ENCODE measurements at places on chromosomes 5 and 9. TPM values are rescaled to one million over a fixed set of nuclear protein-coding genes. Genes with fewer than 3 reads are reported as not detected.

GRCh38 chr9:16307626-16308195, 562.8 kb downstream of the BNC2 start:
- DNase-seq = no peak
- H3K27me3 ChIP-seq = no peaks in the 10 kb centered on the region
- H3K4me3 ChIP-seq = no peak overlapping the region
- no peak overlapping the region for H3K27ac ChIP-seq
- no peaks in the 10 kb centered on the region for H3K36me3 ChIP-seq

DNA sequence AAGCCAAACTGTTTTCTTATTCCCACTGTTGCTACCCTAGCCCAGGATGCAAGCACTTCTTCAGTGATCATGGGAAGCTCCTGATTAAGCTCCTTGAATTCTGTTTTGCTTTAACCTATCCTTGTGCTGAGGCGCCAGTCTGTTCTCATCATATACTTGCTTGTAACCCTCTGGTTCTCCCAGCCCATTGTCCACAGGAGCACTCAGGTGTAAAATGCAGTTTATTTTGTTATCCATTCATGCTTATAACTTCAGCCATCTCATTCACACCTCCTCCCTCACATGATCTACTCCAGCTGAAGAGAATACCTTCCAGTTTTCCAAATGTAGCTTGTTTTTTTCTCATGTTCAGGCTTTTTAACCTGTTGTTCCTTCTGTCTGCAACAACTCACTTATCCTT, 402.1 kb upstream of the BRINP1 start:
- DNase-seq = no peak
- no peaks in the 10 kb centered on the region for H3K4me1 ChIP-seq
- no peak overlapping the region for H3K4me3 ChIP-seq
- no peaks in the 10 kb centered on the region for H3K36me3 ChIP-seq
- no peak overlapping the region for H3K27ac ChIP-seq

- H3K4me1 ChIP-seq = peaks cover 28% of the 10 kb centered on the region
- H3K4me3 ChIP-seq = no peak overlapping the region
- no peaks in the 10 kb centered on the region for H3K36me3 ChIP-seq
- H3K27ac ChIP-seq = no peak overlapping the region
Measured at GRCh38 chr5:135890296-135890695, 5.3 kb downstream of the IL9 start.

The PPIP5K2 gene
- 20.3 TPM for total RNA-seq

GRCh38 chr5:180046656-180047055, 24.9 kb downstream of the RNF130 start:
- H3K27me3 ChIP-seq = no peaks in the 10 kb centered on the region
- H3K36me3 ChIP-seq = no peaks in the 10 kb centered on the region
- H3K27ac ChIP-seq = no peak overlapping the region
- no peak for DNase-seq
- H3K4me3 ChIP-seq = no peak overlapping the region

DNA sequence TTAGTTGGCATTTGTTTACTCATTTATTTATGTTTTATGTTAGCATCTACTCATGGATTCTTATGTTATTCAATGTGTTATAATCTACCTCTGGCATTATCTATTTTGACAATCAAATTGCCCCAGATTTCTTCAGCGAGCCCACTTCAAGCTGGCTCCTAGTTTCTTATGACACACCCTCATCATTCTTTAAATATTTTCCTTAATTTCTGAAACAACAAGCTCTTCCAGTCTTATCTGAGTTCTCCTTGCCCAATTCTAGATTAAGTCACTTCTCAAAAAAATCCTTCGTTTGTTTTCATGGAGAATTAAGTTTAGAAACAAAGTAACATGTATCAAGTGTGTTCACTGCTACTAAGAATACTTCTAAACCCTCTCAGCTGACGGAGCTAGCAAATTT, 229.8 kb downstream of the SEMA5A start:
- no peak overlapping the region for H3K4me3 ChIP-seq
- no peaks in the 10 kb centered on the region for H3K36me3 ChIP-seq
- no peak overlapping the region for H3K27ac ChIP-seq
- H3K27me3 ChIP-seq = no peaks in the 10 kb centered on the region

DNA sequence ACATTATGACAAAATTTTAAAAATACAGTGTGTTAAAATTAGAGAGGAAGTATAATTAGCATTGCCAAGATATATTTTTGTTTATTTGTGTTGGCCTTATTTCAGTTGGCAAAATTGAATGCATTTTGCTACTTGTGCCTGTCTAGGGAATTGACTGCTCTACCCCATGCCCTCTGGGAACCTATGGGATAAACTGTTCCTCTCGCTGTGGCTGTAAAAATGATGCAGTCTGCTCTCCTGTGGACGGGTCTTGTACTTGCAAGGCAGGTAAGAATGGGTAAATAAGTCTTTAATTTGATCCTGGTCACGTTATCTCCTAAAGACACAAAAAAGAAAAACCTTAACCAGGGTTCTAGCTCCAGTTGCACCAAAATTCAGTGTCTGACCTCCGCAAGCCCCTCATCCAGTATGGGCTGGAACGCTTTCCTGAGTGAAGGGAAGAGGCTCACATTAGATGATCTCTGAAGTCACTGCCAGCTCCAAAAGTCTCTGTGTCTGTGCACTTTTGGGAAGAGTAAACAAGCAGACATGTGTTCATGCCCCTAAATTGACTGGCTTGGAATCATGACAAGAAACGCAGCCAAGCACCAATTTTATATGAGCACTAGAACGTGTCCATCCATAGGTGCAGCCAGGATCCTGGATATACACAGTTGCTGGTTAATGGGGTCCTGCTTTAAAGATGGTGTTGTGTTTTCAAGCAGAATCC, 98.3 kb upstream of the PRRC1 start:
- no peak overlapping the region for H3K4me3 ChIP-seq
- no peaks in the 10 kb centered on the region for H3K4me1 ChIP-seq
- H3K27ac ChIP-seq = no peak overlapping the region

GRCh38 chr9:117302487-117302886, 112.4 kb downstream of the ASTN2 start:
- no peaks in the 10 kb centered on the region for H3K4me1 ChIP-seq
- no peak overlapping the region for H3K4me3 ChIP-seq
- no peaks in the 10 kb centered on the region for H3K27me3 ChIP-seq
- H3K36me3 ChIP-seq = no peaks in the 10 kb centered on the region

The GLRA1 gene
- total RNA-seq = not detected

- peaks cover 95% of the 10 kb centered on the region for H3K36me3 ChIP-seq
- DNase-seq = no peak
- no peak overlapping the region for H3K4me3 ChIP-seq
- H3K4me1 ChIP-seq = no peaks in the 10 kb centered on the region
- H3K27me3 ChIP-seq = no peaks in the 10 kb centered on the region
Measured at GRCh38 chr5:79621056-79621455, 8.8 kb downstream of the TENT2 start.

DNA sequence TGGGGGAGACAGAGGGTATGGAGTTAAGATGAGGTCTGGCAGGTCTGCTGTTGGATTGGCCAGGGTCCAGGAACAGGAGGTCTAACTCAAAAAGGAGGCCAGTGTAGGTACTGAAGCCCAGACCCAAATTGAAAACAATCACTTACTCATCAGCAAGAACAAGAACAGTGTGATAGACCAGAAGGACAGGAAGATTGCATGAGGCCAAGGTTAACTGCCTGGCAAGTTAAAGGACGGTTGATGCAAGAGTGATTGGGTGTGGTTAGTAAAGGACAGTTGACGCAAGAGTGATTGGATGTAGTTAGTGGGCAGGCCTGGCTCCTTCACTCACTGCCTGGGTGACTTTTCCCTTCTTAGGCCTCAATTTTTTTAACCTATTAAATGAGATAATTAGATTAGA, 132.6 kb downstream of the PDZD2 start:
- no peak overlapping the region for H3K4me3 ChIP-seq
- no peak overlapping the region for H3K27ac ChIP-seq
- no peak for DNase-seq
- no peaks in the 10 kb centered on the region for H3K27me3 ChIP-seq

- no peak overlapping the region for H3K27ac ChIP-seq
- H3K4me3 ChIP-seq = no peak overlapping the region
- peaks cover 4% of the 10 kb centered on the region for H3K4me1 ChIP-seq
- H3K36me3 ChIP-seq = no peaks in the 10 kb centered on the region
Measured at GRCh38 chr9:34437006-34437925, 21.1 kb downstream of the FAM219A start.

The KCTD16 gene
- total RNA-seq = not detected

The TAS2R1 gene
- total RNA-seq = not detected

- H3K27ac ChIP-seq = peak overlapping the region; percentile 78
- H3K4me3 ChIP-seq = no peak overlapping the region
- no peaks in the 10 kb centered on the region for H3K36me3 ChIP-seq
- H3K27me3 ChIP-seq = no peaks in the 10 kb centered on the region
- no peak for DNase-seq
Measured at GRCh38 chr5:149912226-149912871, 32.2 kb downstream of the PDE6A start.

The SHB gene
- 28.4 TPM for total RNA-seq

DNA sequence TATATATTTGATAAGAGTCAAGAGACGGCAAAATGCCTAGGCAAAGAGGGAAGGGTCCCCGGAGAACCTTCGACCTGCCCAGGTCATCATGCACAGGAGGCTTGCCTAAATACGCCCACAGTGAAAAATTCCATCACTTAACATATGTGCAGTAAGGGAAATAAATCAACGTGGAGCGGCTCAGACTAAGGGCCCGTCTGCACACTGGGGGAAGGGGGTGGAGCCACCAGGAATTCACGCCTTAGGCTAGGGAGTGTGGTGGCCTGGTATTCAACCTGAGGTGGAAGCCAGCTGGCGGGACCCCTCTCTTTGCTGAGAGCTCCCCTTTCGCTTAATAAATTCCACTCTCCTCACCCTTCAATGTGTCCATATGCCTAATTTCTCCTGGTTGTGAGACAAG, 8.3 kb downstream of the PTBP3 start:
- no peaks in the 10 kb centered on the region for H3K27me3 ChIP-seq
- H3K4me3 ChIP-seq = no peak overlapping the region
- no peaks in the 10 kb centered on the region for H3K4me1 ChIP-seq
- no peak for DNase-seq
- peaks cover 7% of the 10 kb centered on the region for H3K36me3 ChIP-seq
- peak overlapping the region; percentile 48 for H3K27ac ChIP-seq

GRCh38 chr9:13447843-13448422, 168.4 kb upstream of the MPDZ start:
- DNase-seq = no peak
- no peak overlapping the region for H3K27ac ChIP-seq
- H3K4me3 ChIP-seq = no peak overlapping the region
- no peaks in the 10 kb centered on the region for H3K36me3 ChIP-seq

The MORN5 gene
- total RNA-seq = not detected

The ARSI gene
- total RNA-seq = 7.2 TPM

DNA sequence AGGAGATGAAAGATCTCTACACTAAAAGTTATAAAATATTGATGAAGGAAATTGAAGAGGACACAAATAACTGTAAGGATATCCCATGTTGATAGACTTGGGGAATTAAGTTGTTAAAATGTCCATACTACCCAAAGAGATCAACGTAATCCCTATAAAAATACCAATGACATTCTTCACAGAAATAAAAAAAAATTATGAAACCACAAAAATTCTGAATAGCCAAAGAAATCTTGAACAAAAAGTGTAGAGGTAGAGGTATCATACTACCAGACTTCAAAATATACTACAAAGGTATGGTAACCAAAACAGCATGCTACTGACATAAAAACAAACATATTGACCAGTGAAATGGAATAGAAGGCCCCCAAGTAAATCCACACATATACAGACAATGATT, 71.5 kb upstream of the ELL2 start:
- no peaks in the 10 kb centered on the region for H3K27me3 ChIP-seq
- no peak overlapping the region for H3K27ac ChIP-seq
- H3K36me3 ChIP-seq = no peaks in the 10 kb centered on the region
- H3K4me1 ChIP-seq = peaks cover 4% of the 10 kb centered on the region

The GABRA1 gene
- not detected for total RNA-seq

The ENTREP1 gene
- total RNA-seq = 9.2 TPM
